ENCODE measurements at places on chromosomes 2 and 18. TPM values are rescaled to one million over a fixed set of nuclear protein-coding genes. Genes with fewer than 3 reads are reported as not detected.

DNA sequence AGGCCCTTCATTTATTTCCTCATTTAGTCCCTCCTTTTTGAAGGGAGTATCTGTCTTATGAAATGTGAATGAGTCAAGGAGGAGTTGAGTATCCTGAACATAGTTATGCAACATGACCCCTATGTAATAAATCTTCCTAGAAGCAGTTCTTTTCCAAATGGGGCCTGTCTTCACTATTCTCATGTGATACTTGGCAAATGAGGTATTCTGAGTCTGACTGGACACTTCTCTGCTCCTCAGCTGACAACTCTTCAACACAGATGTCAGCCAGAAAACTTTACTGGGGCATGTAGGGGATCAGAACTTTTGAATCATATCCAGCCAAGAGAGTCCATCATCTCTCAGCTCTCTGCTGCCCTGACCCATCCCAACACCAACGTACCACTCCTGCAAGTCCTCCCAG, 291.6 kb downstream of the ZNF385B start:
- no peak for DNase-seq

Gene HAUS1
- polyA plus RNA-seq, result 24.4 TPM

GRCh38 chr18:34092796-34093195, 131.9 kb downstream of the NOL4 start:
- DNase-seq, result no peak

DNA sequence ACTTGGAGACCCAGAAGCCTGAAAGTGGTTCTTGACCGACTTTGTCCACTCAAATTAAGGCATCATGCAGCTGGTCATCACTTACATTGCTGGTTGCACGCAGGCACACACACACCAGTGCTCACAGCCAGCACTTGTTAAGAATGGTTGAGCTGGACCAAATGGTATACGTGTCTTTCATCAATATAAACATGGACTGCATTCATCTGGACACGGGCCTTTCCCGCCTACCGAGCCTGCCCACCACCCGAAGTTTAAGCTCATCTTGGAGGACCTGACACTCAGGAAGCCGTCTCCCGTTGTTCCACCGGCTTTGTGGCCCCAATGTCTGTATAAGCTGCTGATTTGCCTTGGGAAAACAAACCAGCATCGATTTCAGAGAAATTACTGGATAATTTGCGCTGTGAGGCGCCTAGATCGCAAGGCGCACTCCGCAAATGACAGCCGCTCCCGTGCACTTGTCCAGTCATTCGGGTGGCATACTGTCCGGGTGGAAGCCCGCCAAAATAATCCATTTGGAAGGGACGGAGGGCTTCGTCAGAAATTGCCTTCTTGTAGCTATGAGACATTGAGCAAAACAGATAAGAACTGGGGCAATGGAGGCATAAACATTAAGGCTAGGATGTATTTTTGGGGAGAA, 40.1 kb upstream of the AKAIN1 start:
- peak; percentile 5 for DNase-seq

- DNase-seq, result no peak
Measured at GRCh38 chr2:232491139-232491780, 3.6 kb upstream of the ECEL1 start.

DNA sequence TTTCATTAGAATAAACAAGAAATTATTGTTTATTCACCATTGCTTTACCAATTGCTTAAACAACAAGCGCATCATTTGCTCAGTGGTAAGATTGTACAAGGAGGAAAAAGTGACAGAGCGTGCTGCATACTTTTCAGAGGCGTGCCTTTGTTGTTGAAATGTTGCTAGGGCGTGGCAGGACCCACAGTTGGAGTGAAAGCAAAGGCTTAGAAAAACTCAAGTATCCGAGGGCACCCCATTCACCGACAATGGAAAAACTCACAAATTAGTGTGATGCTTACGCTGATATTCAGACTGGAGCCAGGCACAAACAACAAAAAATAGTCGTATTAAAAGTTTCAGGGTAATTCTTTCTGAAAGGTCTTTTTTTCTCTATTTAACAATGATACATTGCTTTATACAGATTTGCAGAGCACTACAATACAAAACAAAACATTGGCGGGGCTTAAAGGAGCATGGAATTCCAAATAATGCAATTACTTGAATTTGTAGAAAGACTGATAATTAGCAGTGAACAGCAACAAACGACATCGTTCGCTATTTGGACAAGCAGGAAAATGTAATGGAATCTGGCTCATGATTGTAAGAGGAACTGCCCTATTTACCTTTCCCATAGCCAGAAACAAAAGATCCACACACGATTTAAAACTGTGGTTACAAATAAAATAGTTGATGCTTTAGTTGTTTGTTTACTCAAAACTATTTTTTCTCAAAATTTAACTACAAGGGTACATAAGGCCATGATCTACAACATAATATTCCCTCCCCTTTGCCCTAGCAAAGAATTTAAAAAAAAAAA, 37.8 kb upstream of the RTTN start:
- DNase-seq, result peak; percentile 13

GRCh38 chr2:234081970-234082822, 31.7 kb downstream of the SPP2 start:
- DNase-seq, result peak; percentile 72

- no peak for DNase-seq
Measured at GRCh38 chr2:113264713-113265403, 13.9 kb downstream of the PAX8 start.

Gene FMNL2
- polyA plus RNA-seq, result 27.7 TPM

Gene TNFAIP6
- polyA plus RNA-seq, result 1.7 TPM

DNA sequence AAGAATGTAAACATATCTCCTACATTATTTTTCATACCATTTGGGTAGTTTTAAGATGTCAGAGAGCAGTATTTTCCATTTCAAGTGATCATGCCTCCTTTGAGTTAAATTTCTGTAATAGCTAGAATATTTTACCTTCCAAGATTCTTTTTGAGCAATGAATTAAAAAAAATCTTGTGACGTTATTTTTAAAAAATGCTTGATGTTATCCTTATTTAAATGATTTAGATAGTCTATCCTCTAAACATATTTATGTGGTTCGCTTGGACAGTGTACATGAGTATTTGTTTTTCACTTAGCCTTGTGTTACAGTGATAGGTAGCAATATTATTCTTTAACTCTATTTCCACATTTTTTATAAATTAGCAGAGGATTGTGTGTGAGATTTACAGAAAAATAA, 639.2 kb upstream of the CDH2 start:
- no peak for DNase-seq

DNA sequence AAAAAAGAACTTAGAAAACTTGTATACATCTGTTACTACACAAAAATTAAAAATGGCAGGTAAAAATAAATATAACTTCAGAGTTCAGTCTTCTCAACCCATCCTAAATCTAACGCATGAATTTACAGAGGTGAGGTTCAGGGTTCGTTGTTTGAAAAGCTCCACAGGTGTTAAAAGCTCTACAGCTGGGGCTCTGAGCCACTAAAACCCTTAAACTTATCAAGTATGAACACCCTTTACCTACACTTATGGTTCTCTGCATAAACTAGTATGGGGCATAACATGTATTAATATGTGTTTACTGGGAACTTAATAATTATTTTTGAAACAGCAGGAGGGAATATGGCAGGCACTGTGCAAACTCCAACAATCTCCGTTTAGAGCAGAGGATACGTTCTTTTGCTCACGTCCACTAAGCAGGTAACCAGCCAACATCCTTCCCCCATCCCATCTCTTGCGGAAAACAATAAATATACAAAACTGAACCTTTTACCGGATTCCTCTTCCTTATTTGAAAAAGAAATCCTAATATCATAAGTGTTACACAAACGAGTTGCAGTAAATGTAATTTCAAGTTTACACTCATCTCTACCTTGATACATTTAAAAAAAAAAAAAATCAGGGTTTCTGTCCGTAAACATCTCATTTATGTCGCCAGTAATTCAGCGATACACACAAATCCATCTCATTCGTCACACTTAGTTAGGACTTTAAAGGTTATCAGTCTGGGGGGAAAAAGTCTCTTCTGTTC, 1.3 kb downstream of the PIAS2 start:
- DNase-seq, result no peak

All from urinary bladder (tissue), 4 donors.